ENCODE measurements at places on chromosomes 1 and 21. TPM values are rescaled to one million over a fixed set of nuclear protein-coding genes. Genes with fewer than 3 reads are reported as not detected.

Gene IGSF8
- 35.9 TPM for total RNA-seq

Gene GALE
- total RNA-seq, result 49.8 TPM

Gene FMO1
- 2.4 TPM for total RNA-seq

Gene COL6A1
- 148 TPM for total RNA-seq

Gene SV2A
- 0.86 TPM for total RNA-seq

Gene PTPN7
- 8.5 TPM for total RNA-seq

Gene CATSPERE
- total RNA-seq, result 1.7 TPM

Gene SPRR2F
- total RNA-seq, result not detected

Gene CTSS
- total RNA-seq, result 824 TPM

Gene LAMC2
- 24.9 TPM for total RNA-seq

Gene ITGB2
- 468 TPM for total RNA-seq

Gene IFNAR1
- 64.5 TPM for total RNA-seq

Gene SGIP1
- 12.4 TPM for total RNA-seq

Gene NSL1
- 30.8 TPM for total RNA-seq

Gene MEGF6
- total RNA-seq, result 57.1 TPM

Gene VANGL2
- total RNA-seq, result 7.5 TPM

Gene SPRR1B
- not detected for total RNA-seq

- no peak for DNase-seq
Measured at GRCh38 chr1:186849826-186850225, 21.1 kb downstream of the PLA2G4A start.

DNA sequence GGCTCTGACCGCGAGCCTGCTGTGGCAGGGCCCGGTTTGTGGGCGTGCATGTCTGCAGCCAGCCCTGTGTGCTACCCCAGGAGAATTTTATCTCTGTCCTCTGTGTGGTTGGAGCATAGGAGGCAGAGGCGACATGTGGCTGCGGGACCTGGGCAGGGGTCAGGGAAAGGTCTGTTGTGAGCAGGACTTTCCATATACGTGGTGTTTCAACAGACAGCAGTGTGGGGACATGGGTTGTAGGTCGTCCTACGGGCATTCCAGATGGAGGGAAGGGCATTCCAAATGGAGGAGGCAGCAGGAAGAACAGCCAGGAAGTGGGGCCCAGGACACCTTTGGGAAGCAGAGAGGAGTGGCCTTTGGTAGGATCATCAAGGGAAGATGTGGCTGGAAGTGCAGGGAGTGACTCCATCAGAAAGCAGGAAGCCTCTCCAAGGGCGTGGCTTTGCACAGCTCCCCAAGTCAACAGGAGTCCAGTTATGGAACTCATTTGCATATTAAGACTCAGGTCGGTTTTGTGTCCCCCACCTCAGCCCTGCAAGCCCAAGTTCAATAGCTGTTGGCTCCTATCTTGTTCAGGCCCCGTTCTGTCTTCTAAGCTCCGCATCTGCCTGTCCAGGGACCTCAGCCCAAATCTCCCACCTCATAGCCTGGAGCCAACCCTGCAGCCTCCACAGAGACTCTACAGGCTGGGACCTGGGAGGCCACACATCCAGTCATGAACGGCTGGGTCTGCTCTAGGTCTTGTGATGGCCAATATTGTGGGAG, 309.1 kb downstream of the MATN1 start:
- no peak for DNase-seq

DNA sequence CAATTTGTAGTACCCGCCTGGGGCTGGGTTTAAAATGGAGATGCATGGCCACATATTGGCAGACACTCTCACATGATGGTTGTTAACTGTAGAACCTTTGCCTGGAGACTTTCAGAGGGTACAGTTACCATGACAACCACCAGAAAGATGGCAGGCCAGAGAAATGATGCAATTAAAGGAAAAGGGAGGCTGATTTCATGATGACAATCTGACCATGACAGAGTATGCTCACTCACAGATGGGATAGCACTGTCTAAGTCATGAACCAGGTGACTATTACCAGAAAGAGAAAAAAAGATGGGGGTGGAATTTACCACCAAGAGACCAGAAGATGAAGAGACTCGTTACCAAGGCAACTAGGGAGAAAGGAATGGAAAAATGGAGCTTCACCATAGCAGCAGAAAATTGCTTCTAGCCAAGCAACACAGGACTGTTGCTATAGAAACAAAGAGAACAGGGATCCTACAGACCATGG, 3.5 kb upstream of the TRIT1 start:
- no peak for DNase-seq

DNA sequence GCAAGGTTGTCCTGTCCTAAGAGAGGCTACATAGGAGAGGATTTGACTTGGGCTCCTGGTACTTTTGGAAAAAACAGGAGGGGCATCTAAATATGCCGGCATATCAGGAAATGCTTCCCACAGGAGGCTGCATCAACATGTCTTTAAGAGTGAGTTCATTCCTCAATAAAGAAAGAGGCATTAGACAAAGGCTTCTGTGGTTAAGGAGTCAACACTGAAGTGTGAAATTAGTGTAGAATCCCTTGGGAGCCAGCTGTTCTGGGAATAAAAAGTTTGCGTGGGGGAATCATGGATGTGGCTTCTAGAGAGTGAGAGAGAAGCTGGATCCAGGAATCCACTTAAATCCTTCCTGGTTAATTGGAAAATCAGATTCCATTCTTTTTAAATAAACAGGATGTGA, 69.5 kb downstream of the DNM3 start:
- DNase-seq, result no peak

GRCh38 chr1:231493421-231494185, 34.9 kb upstream of the TSNAX start:
- no peak for DNase-seq

GRCh38 chr1:204376465-204376864, 16.7 kb upstream of the PLEKHA6 start:
- no peak for DNase-seq

GRCh38 chr1:216905781-216906180, 182.6 kb upstream of the ESRRG start:
- no peak for DNase-seq

DNA sequence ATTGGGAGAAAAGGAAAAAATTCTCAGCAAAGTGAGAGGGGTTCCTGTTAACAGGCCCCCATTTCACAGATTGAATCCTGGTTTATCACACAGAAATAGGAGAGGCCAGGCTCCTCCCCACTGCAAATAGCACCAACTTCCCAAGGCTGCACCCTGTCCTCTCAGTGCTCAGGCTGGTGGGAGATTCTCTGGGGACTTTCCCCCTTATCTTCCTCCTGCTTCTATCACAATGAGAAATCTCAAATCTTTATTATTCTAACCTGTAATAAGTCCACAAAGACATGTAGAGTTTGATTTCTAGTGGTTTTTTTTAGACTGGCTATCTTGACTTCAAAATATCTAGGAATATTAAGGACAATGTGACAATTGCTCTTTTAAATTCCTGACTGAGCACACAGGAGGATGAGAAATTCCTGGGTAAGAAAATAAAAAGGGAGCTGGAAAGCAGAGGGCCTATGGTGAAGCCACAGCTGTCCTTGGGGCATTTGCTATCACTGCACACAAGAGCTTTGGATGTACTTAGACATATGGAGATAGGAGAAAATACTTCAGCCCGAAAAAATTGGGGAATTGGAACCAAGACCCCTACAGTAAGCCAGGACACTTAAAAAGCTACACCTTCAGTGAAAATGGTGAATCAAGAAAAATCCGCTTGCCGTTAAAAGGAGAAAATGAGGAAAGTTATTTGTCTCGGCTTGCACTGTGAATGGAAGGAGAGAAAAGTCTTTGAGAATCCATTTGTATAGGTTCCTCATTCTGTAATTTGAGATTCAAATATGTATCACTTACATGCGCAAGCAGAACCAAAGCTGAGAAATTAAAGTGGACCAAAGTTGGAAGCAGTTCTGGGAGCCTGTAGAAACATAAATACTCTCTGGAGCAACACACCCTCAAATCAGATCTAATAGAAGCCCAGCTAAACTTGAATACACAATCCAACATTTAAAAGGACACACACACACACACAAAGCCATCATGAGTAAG, 65.9 kb upstream of the C1orf105 start:
- DNase-seq, result no peak

GRCh38 chr21:40052276-40052675, 185.0 kb downstream of the PCP4 start:
- DNase-seq, result no peak

GRCh38 chr1:56333461-56333860, 245.9 kb downstream of the PLPP3 start:
- DNase-seq, result no peak

- no peak for DNase-seq
Measured at GRCh38 chr1:208241512-208241911, 2.7 kb downstream of the PLXNA2 start.

GRCh38 chr1:100506217-100506616, 31.7 kb upstream of the GPR88 start:
- no peak for DNase-seq

GRCh38 chr1:177246710-177247580, 76.2 kb downstream of the BRINP2 start:
- no peak for DNase-seq

- no peak for DNase-seq
Measured at GRCh38 chr1:2194319-2194897, at the start of gene FAAP20. FAAP20 (minus strand) TSS chr1:2194772; CDS start chr1:2194749, 23 bp downstream.

GRCh38 chr1:82901118-82901517, 1097.8 kb downstream of the TTLL7 start:
- DNase-seq, result no peak

GRCh38 chr1:5847013-5847659, 145.1 kb downstream of the NPHP4 start:
- DNase-seq, result no peak

DNA sequence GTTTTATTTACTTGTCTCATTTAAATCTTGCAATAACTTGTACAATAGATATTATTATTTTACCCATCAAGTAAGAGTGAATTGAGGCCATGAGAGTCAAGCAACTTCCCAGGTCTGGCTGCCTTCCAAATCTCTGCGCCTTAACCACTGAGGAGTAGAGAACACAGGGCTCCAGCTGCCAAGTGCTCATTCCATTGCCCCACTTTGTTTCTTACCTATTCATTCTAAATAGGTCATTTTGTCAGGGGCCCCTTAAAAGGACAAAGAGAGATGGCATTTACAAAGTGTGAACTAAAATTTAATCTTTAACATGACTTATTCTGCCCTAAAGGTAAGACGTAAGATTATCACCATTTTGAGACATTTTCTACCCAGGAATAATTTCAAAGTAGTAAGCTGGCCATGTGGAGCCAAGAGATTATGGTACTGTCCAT, 3.5 kb downstream of the PPP1R15B start:
- DNase-seq, result peak; percentile 73

DNA sequence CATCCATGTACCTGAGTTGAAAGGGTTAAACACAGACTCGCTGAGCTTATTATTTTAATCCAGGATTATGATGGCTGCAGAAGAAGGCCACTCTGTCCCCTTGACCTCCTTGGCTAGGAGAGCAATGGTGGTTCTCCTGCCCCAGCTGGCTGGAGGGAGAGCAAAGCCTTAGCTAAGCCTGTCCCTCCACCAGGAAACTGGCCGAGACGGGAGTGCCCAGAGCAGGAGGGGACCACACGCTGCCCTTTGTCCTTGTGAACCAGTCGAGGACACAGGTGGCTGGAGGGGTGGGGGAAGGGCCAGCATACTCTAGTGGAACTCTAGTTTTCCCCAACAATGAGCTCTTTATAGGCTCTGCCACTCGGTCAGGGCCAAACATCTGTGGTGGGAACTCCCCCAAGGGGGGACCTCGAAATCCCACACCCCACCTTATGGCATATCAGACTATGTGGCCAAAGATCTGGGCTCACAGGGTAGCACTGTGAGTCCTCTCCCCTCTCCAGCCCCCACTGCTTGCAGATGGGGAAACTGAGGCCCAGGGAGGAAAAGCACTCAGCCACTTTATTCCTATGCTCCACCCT, 12.9 kb downstream of the KIAA1614 start:
- DNase-seq, result no peak

GRCh38 chr1:16122916-16123315, 33.0 kb downstream of the EPHA2 start:
- DNase-seq, result peak; percentile 88

DNA sequence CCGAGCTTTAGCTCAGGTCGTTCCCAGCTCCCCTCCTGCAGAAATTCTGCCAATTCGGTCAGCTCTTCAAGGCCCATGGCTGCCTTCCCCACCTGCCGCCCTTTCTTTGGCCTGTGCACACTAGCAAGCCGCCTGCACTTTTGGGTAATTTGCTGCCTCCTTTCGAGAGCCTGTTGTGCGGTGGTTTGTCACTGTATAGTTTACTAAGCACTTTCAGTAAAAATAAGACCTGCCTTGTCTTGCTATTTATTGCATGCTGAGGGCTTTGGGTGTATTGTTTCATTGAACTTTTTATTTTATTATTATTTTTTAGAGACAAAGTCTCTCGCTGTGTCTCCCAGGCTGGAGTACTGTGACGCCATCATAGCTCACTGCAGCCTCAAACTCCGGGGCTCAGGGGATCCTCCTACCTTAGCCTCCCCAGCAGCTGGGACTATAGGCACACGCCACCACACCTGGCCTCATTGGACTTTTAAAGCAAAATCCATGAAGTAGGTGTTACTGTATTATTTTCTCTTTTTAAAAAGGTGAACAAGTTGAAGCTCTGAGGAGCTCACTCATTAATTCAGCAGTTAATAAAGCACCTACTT, 1.1 kb upstream of the FABP3 start:
- no peak for DNase-seq

DNA sequence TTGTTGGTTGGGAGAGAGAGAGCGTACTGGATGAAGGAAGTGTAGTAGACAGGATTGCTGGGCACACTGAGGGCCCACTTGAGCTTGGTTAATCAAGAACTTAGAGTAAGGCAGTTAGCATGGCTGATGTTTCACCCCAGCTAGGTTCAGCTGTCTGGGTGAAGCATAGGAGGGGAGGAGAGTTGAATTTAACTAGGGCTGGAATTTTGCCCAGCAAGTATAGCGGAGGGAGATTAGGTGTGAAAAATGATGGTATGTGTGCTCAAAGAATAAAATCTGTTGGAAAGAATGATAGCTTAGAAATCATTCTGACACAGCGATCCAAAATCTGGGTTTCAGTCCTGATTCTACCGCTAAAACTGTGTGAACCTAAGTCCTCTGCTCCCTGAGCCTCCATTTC, 461.5 kb upstream of the PROX1 start:
- no peak for DNase-seq

DNA sequence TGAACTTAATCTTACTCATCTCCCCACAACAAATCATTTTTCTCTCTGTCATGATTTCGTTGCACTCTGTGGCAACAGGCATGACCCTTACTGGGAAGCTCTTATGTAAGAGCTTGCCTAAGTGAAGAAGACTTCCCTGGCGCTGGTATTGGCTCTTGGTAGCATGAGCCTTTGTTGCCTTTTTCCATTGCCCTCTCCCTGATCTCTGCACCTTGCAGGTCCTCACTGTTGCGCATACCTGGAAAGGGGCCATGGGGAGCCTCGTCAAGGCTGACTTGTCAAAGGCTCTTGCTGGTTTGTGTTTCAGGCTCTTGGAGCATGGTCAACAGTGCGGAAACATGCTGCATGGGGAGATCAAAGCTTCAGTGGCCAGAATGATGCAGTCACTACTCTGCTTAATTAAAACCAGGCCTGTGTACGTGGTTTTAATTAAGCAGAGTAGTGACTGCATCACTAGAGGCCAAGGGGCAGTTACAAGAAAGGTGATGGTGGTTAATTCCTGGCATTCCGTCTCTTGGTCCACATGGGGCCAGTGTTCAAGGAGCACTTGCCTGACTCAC, 141.3 kb downstream of the SPATA46 start:
- DNase-seq, result no peak

Data from lower lobe of right lung (tissue), 2 donors.